Activated CD4-positive, alpha-beta T cell treated with anti-CD3 and anti-CD28 coated beads, Interleukin-2, Interleukin-4, amounts not matched to agents 100 ng/mL and 50 ng/mL, durations not matched to agents 16 hours and 8 hours (primary cell): ENCODE measurements at places on chromosomes 3 and 15.

GRCh38 chr3:17431004-17431403 lies 311.4 kb downstream of the TBC1D5 start:
- peak; percentile 3 for DNase-seq

GRCh38 chr3:136836511-136837156 lies 17.7 kb downstream of the SLC35G2 start:
- DNase-seq, result no peak

DNA sequence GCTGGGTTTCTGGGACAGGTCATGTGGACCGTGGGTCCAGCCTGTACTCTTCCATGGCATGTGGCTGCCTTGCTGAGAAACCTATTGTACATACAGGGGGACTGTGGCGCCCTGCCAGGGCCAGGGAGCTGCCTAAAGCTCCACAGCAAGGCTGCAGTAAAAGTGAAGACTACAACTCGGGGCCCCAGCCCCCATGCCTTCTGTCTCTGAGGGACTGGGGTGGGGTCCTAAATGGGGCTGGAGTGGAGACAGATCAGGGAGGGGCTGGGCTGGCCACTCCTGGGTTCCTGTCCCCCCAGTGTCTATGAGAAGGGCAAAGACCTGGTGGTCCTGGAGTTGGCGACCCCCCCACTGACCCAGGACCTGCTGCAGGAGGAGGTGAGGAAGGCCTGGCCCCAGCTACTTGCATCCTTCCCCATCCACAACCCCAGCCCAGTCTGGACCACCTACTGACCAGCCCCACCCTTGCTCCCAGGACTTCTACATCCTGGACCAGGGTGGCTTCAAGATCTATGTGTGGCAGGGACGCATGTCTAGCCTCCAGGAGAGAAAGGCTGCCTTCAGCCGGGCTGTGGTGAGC lies 7.3 kb downstream of the VILL start:
- DNase-seq, result no peak

GRCh38 chr3:65636326-65636725 lies 402.4 kb downstream of the MAGI1 start:
- DNase-seq, result no peak

DNA sequence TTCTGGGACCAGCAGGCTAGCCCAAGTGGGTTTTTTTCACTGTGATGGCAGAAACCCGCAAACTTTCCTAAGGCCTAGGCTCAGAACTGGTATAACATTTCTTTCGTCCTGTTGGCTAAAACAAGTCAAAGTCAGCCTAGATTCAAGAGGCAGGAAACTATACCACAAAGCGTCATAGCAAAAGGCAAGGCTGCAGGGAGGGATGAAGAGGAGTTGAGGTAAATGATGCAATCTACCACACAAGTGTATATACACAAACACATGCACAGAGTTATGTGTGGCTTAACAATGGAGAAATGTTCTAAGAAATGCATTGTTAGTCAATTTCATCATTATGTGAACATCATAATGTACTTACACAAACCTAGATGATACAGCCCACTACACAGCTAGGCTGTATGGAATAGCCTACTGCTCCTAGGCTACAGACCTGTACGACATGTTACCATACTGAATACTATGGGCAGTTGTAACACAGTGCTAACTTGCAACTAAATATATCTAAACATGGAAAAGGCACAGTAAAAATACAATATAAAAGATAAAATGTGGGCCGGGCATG lies 225.6 kb downstream of the TBL1XR1 start:
- DNase-seq, result peak; percentile 48

DNA sequence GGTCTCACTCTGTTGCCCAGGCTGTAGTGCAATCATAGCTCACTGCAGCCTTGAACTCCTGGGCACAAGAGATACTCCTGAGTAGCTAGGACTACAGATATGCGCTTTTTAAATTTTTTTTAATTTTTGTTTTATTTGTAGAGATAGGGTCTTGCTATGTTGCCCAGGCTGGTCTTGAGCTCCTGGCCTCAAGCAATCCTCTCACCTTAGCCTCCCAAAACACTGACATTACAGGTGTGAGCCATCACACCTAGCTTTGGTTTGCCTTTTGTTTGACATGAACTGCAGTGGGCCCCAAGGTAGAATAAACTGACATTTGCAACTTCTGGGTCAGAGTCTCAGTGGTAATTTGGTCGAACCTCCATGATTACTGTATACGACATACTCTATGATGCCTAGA lies 7.9 kb upstream of the GLB1 start:
- DNase-seq, result no peak

DNA sequence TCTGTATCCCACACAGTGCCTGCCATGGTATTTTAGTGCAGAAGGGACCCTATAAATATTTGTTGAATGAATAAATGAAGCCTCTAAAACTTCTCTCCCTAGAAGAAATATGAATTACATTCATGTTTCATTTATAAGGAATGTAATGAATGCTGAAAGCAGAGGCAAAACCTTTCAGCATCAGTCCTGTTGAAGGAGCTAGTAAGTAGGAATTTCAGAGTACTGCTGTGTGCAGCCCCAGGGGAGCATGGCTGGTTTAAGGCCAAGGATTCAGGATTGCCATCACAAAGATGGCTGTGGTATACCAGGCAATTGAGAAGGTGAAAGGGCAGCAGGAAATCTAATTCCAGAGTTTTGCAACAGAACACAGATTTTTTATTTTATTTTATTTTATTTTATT lies 1131.4 kb downstream of the IGSF11 start:
- no peak for DNase-seq

- DNase-seq, result no peak
Measured at GRCh38 chr15:69562116-69562515, 109.5 kb downstream of the RPLP1 start.

GRCh38 chr15:55532944-55533343 lies 24.9 kb upstream of the DNAAF4 start:
- DNase-seq, result no peak

GRCh38 chr3:129065720-129066073 lies 5.1 kb downstream of the GP9 start:
- no peak for DNase-seq

DNA sequence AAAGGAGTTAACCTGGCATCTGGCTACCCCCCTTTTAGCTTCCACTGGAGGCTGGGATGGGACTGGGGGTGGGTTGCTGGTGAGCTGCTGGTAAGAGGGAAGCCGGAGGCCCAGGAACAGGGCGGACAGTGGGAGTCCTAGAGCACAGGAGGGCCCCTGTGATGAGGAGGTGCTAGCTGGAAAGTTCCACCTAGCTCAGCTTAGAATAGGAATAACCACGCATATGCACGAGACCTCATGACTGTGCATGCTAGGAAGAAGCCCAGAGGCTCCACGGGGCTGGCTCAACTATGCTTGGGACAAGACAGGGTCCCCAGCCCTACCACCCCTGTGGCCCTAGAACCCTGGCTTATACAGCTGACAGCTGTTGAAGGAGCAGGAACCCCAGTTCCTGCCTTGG lies 34.1 kb downstream of the LINGO1 start:
- DNase-seq, result no peak
